ENCODE measurements at places on chromosomes 2 and 18.

DNA sequence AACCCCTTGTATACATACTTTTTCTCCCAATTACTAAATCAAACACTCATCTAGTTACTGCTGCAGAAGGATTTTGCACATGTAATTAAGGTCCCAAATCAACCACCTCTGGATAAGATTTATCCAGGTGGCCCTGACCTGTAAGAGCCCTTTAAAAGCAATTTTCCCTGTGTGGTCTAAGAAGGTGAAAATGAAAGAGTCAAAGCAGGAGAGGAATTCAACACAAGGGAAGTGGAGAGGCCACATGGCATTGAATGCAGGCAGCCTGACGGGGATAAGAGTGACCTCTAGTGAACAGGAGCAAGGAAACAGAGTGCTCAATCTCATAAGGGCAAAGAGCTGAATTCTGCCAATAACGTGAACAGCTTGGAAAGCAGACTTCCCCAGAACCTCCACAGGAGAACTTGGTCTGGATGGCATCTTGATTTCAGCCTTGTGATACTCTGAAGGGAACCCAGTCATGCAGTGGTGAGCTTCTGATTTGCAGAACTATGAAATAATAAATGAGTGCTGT lies 27.2 kb downstream of the PPP3R1 start:
- no peak for DNase-seq

GRCh38 chr2:241009601-241010530 lies 11.4 kb downstream of the SNED1 start:
- DNase-seq = no peak

DNA sequence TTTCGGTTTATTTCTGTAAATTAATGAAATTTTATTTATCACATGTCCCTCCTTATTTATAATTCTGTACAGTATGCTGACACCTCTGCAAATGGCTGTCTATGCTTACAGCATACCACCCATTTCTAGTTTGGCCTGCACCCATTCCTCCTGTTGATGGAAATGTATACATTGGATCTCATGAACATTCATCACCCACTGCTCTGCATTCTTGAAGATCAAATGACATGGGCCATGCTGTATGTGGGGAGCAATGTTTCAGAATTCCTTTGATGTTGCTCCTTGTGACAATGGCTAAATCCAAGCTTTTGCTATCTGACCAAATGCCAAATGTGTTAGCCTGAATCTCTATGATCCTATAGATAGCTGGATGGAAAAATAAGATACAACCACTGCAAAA lies 55.3 kb upstream of the ITGB6 start:
- no peak for DNase-seq

GRCh38 chr2:105909215-105909614 lies 164.5 kb downstream of the NCK2 start:
- DNase-seq = no peak

DNA sequence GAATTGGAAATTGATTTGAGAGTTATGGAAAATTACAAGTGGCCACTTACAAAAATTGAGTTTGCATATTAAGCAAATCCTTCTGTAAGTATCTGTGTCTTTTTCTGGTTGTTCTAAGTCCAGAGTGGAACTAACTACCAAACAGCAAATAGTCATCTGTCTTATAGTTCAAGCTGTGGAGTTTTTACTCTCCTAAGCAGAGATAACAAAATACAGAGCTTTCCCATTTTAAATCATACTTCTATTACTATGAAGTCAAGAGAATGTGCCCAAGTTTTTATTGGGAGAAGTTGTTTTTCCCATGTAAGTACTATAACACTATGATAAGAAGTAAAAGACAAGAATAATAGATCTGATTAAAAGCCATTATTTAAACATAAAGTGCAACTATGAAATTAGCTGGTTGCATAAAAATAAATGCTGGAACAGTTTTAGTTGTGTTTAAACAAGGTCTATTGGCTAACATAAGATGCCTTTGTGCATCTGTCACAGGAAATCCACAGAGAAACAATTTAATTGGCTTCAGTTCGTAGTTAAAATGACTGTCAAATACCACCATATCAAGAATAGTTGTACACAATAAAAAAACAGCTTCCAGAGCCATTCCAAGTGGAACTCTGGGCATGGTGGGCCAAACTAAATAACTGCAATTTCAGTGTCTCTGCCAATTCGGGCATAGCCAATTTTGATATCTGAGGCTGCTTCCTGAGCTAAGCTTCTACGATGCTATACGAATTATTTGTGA lies 1467.4 kb upstream of the NXPH2 start:
- DNase-seq = no peak

DNA sequence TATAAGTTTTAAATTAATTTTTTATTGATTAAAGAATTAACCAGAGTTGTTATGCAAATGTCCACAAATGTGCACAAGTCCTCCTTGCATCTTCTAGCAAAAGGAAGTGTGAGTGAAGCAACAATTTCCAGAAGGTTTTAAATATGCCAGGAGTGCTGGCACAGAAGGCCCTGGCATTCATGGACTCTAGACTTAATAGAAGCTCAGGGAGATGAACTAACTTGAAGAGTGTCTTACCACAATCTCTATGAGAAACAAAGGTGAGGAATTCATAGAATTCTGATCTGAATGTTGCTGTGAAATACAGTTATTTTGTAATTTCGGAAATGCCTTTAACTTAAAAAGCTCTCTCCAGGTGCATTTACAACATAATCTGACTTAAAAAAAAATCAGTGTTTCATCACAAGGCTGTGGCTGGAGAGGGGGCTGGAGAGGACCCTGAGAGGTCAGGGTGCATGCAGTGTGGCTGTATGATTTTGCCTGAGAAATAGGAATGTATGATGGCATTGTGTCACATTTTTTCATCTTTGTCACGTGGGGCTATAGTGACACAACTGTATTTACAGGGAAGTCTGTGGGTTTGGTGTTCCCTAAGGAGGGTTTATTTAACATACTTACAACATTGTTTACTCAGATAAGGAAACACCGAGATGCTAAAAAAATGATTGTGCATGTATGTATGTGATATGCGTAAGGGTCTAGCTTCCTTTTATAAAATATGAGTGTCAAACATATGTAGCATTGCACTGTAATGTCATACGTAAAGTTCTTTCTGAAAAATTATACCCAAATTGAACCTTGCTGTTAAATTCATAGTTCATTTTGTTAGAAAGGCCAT lies 66.2 kb downstream of the MAP4K4 start:
- DNase-seq = no peak
